SK-N-MC (cell line): ENCODE measurements at places on chromosomes 3 and 15.

DNA sequence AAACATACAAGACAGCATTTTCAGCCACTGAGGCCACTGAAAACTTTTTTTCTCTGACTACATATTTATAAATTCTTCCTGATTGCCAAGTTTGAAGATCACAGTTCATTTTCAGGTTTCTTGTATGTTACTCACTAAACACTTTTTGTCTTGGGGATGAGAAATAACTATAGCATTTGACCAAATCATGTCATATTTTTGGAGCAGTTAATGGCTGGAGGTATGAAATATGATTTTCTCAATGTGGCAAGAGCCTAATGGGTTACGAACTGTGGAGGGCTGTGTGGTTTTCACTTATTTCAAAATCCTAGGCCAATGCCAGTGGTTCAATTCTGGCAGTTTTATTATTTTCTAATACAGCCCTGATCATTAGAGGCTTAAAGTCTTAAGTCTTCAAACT, 64.4 kb downstream of the USP13 start:
- DNase-seq, result no peak

DNA sequence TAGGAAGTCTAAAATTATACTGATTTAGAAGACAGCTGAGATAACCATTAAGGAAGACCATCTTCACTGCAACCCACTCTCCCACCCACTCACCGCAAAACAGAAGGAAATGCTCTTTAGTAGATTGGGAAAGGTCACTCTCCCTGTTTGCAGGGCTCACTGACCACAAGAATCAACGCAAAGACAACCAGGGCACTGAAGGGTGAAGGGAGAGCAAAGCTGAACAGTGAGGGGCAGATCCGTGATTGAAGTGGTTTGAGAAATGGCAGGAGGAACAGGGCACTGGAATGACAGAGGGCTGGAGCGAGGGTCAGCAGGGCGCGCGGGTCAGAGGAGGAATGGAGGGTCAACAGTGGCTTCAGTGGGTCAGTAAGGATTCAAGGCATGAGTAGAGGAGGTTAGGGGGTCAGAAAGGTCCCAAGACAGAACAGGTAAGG, 520 bp downstream of the MESD start:
- no peak for DNase-seq

GRCh38 chr3:113264283-113265131, 53.1 kb downstream of the BOC start:
- no peak for DNase-seq

GRCh38 chr15:101293122-101293521, 1.9 kb downstream of the SNRPA1 start:
- DNase-seq, result no peak

GRCh38 chr3:73490453-73491286, 134.1 kb downstream of the PDZRN3 start:
- DNase-seq, result no peak

DNA sequence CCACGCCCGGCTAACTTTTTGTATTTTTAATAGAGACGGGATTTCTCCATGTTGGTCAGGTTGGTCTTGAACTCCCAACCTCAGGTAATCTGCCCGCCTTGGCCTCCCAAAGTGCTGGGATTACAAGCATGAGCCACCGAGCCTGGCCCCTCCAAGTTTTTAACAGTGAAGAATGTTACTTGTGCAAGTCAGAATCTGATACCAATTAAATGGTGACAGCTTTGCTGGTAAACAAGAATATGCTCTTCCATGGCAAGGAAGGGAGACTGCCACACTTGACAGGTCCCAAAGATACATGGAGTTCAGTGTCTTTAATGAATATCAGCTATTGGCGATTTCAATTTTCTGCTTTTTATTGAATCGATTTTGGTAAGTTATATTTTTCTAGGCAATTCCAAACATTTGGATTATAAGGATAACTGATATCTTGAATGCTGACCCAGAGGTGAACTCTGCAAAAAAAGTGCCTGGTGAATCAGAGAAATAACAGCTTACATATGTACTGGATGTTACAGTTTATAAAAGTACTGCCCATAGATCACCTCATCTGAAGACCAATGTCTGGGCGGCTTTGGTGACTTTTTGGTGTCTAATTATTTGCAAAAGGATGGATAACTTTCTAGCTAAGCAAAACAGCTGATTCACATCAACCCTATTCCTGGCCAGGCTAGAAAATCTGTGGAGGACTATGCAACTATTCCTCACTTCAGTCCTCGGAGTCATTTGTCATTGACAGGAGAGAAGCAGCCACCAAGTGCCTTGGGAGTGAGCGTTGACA, 1.2 kb downstream of the PARP16 start:
- DNase-seq, result no peak

DNA sequence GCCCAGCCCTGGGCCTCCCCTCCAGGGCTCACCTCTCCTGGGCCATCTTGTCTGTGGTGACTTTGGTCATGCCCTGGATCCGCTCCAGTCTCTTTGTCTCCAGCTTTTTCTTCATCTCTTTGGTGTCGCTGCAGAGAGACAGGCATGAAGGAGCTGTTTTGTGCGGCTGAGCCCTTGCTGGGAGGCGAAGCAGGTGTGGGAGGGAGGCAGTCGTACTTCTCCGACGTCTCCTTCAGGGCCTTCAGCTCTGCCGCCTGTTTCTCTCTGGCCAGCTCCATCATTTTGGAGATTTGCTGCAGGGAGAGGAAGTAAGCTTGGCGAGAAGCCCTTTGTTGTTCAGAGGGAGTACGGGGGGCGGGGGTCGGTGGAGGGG, 7.7 kb upstream of the ANKRD63 start:
- no peak for DNase-seq

DNA sequence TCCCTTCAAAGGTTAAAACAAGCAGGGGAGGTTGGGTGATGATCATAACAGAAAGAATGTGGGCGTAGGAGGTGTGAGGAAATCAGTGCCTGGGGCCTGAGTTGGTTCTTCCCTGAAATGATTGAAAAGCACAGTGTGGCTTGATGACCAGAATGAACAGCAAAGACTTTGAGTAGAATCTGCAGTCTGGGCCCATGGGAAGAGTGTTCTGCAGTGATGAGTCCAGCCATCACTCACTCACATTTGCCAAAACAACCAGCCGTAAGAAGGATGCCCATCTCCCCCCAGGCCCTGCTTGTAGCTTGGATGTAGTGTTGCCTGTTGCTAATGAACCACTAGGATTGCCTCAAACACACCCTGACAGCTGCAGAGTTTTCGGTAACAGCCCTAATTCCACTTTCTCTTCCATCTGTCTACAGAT, 67.9 kb downstream of the VGLL3 start:
- no peak for DNase-seq

DNA sequence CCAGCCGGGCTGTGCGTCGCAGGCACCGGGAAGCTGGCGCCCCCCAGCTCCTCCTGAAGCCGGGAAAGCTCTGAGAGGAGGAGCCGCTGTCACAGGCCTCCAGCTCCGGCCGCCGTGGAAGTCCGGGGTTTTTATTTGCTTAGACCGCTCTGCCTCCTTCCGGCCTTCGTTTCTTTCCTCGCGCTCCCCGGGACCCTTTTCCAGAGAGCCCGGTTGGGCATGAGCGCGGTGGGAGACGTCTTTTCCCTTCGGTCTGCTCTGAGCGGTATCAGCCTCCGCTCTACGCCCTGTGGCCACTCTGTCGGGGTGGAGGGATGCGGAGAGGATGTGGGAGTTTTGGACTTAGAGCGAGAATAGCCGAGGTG, 559 bp downstream of the SENP5 start:
- no peak for DNase-seq

GRCh38 chr3:128987302-128988100, 6.4 kb downstream of the CFAP92 start:
- DNase-seq, result no peak

DNA sequence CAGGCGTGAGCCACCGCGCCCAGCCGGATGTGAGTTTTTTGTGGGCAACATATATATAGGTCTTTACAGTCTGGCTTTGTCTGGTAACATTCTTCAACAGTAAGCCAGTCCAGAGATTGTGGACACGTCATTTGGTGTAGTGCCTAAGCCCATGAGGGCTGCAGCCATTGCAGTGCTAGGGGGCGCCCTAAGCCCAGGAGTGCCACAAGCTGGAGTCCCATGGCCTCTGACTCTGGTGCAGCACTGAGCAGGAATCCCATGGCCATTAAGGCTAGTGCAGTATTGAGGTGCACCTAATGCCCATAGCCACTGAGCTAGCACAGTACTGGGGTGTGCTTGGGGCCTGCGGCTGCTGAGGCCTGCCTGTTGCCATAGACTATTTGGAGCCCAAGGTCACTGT, 136.4 kb upstream of the NDN start:
- DNase-seq, result no peak
